ENCODE measurements at places on chromosomes 13 and 19.

- no peak for DNase-seq
Observed at GRCh38 chr13:22063416-22064124, 392.7 kb downstream of the FGF9 start.

- no peak for DNase-seq
Observed at GRCh38 chr13:80336370-80336769, 4.6 kb downstream of the SPRY2 start.

- no peak for DNase-seq
Observed at GRCh38 chr19:57813919-57814504, 701 bp downstream of the ZNF552 start.

DNA sequence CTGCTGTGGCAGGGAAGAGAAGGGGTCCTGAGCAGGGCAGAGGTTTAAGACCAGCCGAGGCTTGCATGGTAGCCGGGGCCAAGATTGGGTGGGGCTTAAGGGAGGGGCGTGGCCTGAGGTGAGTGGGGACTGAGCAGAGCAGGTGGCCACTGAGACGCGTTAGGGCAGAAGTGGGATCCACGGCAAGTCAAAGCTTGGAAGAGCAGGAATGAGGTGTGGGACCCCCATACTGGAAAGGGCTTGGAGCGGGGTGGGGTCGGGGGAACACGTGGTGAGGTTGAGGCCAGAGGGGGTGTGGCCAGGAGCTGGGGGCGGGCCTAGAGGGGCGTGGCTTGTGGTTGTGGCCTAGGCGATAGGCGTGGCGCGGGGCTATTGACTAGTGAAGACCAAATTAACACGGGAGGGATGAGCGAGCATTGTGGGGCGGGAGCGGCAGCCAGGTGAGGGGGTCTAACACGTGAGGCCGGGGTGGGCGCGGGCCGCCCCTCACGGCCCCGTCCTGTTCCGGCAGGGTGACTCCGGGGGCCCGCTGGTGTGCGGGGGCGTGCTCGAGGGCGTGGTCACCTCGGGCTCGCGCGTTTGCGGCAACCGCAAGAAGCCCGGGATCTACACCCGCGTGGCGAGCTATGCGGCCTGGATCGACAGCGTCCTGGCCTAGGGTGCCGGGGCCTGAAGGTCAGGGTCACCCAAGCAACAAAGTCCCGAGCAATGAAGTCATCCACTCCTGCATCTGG is 3.3 kb downstream of the CFD start:
- no peak for DNase-seq

- DNase-seq, result no peak
Observed at GRCh38 chr13:37446503-37446902, 152.1 kb downstream of the POSTN start.

- no peak for DNase-seq
Observed at GRCh38 chr13:108069521-108070210, 145.7 kb downstream of the LIG4 start.

DNA sequence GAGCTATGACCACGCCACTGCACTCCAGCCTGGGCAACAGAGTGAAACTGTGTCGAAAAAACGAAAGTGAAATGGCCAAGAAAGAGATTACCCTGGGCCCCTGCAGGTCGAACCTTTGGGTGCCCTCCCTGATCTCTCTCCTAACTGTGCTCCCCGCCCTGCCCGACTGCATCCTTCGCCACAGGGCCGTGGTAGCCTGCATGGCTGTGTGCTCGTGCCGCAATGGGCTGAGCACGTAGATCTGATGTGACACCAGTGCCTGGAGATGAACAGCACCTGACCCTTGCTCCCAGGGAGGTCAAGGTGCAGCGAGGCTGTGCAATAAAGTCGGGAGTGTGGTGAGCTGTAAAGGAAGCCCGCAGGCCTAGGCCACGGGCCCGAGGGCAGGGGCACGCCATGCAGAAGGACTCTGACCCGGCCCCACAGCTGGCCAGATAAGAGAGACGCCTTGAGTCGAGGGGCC is 60.2 kb downstream of the PEX11G start:
- DNase-seq, result no peak

DNA sequence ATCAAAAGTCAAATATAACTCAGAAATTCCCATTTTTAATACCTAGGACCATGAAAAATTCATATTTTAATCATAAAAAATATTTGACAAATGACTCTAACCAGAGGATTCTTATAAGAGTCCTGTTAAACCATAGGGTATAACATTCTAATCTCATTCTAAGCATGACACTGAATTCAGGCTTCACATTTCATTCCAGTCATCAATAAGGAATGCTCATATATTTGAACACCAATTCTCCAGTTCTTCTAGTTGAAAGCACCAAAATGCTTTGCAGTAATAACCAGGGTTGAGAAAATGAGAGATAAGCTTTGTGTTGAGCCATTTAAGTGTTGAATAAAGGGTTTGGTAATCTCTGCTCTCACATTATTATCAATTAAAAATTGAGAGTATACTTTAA is 147.5 kb downstream of the VWA8 start:
- DNase-seq, result no peak

All from globus pallidus (tissue), 1 donor.